Type B pancreatic cell (in vitro differentiated cells): ENCODE measurements at places on chromosomes 6 and 20. TPM values are rescaled to one million over a fixed set of nuclear protein-coding genes. Genes with fewer than 3 reads are reported as not detected.

DNA sequence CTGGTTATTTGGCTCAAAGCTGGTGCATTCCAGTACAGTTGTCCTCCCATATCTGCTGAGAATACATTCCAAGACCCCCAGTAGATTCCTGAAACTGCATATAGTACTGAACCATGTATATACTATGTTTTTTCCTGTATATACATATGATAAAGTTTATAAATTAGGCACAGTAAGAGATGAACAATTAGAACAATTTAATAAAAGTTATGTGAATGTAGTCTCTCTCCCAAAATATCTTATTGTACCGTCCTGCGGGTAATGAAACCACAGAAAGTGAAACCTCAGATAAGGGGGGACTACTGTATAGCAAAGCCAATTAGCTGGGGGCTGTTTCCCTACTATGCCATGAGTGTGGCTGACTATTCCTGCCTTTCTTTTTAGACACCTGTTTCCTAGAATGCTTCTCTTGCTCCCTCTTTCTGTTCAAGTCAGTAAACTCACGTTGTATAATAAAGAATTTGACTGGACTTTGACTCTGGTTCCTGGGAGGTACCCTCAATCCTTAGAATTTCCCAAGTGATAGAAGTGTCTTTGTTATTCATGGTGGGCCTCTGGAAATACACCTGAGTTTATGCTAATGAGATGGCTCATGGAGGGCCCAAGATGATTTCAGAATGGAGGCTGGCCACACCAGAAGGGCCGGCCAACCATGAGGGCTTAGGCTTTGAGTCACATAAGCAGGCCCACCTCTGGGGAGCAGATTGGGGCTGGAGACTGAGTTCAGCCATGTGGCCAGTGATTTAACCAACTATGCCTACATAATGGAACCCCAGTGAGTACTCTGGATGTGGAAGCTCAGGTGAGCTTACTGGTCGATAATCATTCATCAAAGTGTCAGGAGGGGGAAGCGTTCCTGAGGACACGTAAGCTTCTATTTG is 689 bp upstream of the BLOC1S5 start:
- DNase-seq = no peak
- peak overlapping the region; percentile 94 for H3K27ac ChIP-seq
- no peaks in the 10 kb centered on the region for H3K27me3 ChIP-seq
- H3K4me3 ChIP-seq = peak overlapping the region; percentile 98

- H3K27ac ChIP-seq = no peak overlapping the region
- no peak for DNase-seq
- H3K27me3 ChIP-seq = peaks cover 9% of the 10 kb centered on the region
- H3K4me3 ChIP-seq = no peak overlapping the region
- no peaks in the 10 kb centered on the region for H3K36me3 ChIP-seq
Observed at GRCh38 chr6:152048921-152049320, 241.4 kb downstream of the ESR1 start.

GRCh38 chr6:124743420-124743819 is 218.8 kb upstream of the RNF217 start:
- no peaks in the 10 kb centered on the region for H3K36me3 ChIP-seq
- no peak overlapping the region for H3K4me3 ChIP-seq
- H3K27ac ChIP-seq = no peak overlapping the region
- no peaks in the 10 kb centered on the region for H3K4me1 ChIP-seq
- H3K27me3 ChIP-seq = no peaks in the 10 kb centered on the region

- H3K27me3 ChIP-seq = peaks cover 21% of the 10 kb centered on the region
- DNase-seq = no peak
- H3K4me1 ChIP-seq = no peaks in the 10 kb centered on the region
- H3K4me3 ChIP-seq = no peak overlapping the region
Observed at GRCh38 chr20:5923493-5923892, 26.8 kb downstream of the TRMT6 start.

OPRL1 gene
- 0.50 and 1.9 TPM in 2 replicates for total RNA-seq

NNAT gene
- total RNA-seq = 19.2 and 114 TPM in 2 replicates

NKAIN4 gene
- total RNA-seq = 6.5 and 10.2 TPM in 2 replicates

GPR31 gene
- total RNA-seq = not detected in 2 replicates
